ENCODE measurements at places on chromosomes 16 and 17.

GRCh38 chr16:48949636-48950035 is 332.0 kb downstream of the CBLN1 start:
- DNase-seq, result no peak

GRCh38 chr17:65785109-65785508 is 223.7 kb upstream of the AXIN2 start:
- no peak for DNase-seq

DNA sequence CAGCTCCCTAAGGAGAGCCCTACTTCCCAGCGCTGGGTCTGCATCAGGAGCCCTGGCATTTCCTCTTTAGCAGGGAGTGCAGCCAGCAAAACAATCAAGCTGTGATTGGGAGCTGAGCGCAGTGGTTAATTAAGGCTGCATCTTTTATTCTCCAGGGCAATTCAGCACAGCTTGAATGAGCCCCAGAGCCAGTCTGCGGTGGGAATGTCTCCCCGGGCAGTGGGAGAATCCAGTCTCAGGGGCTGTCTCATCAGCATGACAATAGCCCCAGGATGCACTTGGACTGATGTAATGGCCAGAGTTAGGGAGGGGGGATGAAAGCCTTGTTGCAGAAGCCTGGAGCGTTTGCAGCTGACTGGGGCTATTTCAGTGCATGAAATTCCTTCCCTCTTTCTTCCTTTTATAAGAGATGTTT is 292.6 kb upstream of the SOX9 start:
- no peak for DNase-seq

GRCh38 chr16:5595849-5596248 is 498.3 kb upstream of the EEF2KMT start:
- DNase-seq, result no peak

GRCh38 chr17:57530508-57530907 is 214.6 kb downstream of the CCDC182 start:
- no peak for DNase-seq

DNA sequence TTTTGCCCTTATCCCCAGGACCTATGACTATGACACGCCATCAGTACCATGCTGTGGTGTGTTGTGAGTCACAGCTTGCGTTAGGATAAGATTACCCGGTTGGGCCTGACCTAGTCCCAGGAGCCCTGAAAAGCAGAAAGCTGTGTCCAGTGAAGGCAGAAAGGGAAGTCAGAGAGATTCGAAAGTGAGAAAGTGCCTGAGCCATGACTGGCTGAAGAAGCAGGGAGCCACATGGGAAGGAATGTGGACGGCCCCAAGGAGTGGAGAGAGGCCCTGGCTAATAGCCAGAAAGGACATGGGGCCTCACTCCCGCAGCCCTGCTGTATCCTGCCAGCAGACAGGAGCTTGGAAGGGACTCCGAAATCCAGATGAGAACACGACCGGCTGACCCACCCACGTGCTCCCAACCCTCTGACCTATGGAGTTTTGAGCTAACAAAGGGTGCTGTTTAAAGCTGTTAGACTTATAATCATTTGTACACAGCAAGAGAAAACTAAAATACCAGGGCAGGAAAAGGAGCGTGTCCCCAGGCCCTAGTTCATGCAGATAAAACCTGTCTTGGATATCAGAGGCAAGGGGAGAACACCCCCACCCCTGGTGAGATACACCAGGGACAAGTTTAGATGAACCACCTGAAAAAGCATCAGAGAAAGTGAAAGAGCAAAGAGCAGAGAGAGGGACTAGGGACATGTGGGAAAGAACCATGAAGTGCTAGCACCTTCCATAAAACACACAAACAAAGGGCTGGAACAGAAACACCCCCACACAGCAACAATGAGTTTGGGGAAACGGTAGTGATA is 115.3 kb downstream of the SLC39A11 start:
- DNase-seq, result no peak

DNA sequence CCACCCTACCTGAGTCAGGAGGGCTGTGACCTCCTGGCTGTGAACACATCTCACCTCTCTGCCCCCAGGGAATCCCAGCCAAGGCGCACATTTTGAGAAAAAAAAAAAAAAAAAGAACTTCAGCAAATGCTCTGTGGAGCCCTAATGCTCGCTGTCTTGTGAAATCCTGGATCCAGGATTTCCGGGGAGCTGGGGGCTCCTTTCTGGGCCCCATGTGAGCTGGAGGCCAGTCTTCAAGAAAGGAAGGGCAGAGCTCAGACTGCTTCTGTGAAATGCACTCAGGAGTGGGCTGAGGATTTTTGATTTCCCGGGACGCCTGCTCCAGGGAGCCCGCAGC is 36.0 kb upstream of the EMP2 start:
- DNase-seq, result no peak

DNA sequence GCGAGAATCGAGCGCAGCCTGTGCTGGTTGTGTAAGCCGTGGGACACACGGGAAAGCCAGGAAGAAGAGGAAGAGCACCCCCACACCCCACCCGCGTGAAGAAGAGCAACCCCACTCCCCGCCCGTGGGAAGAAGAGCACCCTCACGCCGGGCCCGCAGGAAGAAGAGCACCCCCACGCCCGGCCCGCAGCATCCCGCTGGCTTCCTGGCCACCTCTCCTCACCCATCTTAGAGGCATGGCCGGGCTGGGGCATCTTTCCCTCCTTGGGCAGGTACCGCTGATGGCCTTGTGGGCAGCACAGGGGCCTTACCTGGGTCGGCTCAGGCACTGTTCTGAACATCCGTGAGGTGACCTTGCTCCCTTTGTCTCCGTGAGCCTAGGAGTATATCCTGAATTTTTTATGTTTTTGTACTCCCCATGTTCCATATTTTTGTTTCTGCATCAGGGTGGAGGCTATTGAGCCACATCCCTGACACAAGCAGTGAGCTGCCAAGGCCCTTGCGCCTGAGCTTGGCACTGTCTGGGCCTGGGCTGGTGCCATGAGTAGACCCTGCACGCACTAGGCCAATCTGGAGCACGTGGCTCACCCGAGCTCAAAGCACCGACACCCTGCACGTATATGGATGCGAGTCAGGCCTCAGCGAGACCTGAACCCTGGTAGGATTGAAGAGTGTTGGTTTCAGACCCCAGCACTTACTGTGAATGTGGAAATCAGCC is 71.4 kb upstream of the KCTD5 start:
- DNase-seq, result no peak

DNA sequence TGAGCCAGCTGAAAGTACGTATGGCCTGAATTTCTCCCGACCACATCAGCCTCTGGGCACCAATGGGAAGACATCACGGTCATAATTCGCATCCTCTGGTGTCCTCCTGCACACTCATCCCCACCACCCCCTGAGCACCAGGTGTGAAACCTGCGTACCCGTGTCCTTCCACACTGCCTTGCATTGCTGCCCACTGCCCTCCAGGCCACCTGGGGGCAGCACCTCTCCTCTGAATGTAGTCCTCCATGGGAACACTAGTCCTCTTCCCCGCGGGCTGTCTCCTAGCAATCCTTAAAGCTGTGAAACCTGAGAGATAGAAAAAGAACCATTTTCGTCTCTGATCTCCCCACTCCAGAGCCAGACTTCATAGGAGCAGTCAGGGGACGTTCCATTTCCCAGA is 125.5 kb downstream of the ZNF18 start:
- DNase-seq, result no peak

- DNase-seq, result no peak
Observed at GRCh38 chr16:29714396-29714795, 31.4 kb downstream of the C16orf54 start.

GRCh38 chr17:76268015-76268749 is 3.0 kb downstream of the UBALD2 start:
- DNase-seq, result peak; percentile 65

DNA sequence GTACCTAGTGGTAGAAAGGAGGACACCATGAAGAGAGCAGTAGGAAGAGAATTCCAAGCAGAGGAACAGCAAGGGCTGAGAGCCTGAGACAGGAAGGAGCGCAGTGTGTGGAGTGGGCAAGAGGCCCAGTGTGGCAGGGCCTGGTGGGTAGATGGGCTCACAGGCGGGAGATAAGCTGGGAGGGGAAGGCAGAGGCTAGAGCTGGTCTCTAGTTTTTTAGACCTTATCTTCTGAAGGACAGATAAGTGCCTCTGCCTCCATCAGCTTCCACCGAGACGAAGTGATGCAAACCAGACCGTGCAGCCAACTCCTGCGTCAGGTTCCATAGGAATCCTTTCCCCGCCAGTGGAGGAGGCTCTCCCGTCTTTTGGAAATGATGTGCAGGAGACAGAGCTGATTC is 33.6 kb downstream of the CDH1 start:
- no peak for DNase-seq

- DNase-seq, result no peak
Observed at GRCh38 chr17:37820995-37821713, 76.3 kb upstream of the HNF1B start.

GRCh38 chr17:56707312-56708219 is 114.1 kb downstream of the NOG start:
- no peak for DNase-seq

GRCh38 chr16:72210555-72210954 is 38.6 kb upstream of the PMFBP1 start:
- DNase-seq, result no peak

DNA sequence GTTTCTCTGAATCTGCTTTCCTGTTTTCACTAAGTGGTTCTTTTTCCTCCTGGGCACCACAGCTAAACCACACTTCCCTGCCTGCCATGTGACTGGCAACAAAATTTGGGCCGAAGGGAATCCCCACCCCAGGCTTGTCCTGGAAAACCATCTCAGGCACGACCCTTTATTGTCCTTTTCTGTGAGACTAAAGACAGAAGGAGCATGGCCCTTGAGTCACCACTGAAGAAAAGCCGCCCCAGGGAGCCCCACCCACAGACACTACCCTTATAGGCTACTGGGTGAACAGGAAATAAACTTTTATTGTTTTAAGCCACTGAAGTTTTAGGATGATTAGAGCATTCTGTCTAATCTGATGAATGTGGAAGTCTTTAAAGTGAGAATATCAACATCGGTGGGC is 88.6 kb upstream of the BRD7 start:
- no peak for DNase-seq

GRCh38 chr17:82524540-82524939 is 5.0 kb downstream of the FOXK2 start:
- no peak for DNase-seq

- no peak for DNase-seq
Observed at GRCh38 chr16:78100112-78100467, 636 bp downstream of the WWOX start.

- DNase-seq, result no peak
Observed at GRCh38 chr16:5382484-5382883, 284.9 kb upstream of the EEF2KMT start.

GRCh38 chr17:43540821-43541674 is 5.1 kb downstream of the ETV4 start:
- DNase-seq, result no peak

DNA sequence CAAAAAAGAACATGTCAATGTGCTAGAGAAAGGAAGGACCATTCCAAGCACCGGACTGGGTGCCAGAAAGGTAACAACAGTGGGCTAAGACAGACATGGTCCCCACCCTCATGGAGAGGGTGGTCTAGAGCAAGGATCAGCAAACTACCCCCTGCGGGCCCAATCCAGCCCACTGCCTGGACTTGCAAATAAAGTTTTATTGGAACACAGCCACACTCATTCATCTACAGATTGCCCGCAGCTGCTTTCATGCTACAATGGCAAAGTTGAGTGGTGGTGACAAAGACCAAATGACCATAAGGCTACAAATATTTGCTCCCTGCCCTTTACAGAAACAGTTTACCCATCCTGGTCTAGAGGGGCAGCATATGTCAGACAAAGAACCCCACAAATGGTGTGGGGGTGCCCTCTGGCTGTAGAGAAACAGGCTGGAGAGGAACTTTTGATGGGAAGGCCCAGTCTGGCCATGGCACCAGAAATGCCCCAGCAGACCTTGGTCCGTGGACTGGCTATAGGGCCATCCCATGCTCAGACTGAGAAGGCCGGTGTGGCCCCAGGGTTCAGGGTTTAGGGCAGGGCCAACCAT is 15.2 kb downstream of the CDH5 start:
- no peak for DNase-seq

DNA sequence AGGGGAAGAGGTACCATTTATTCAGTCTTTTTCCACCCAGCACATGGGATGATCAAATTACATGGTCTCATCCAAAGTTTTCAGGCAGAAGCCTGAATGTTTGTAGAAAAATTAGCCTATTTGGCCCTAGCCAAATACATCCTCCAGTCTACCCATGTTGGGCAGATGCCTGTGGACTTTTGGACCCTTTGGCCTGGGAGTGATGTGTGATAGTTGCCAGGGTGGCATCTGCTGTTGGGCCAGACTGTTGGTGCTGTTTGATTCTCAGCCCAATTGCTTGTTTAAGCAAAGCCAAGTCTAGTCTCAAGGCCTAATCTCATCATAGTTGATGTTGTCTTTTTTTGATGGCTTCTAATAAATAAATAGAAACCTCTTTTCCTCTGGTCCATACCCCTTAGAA is 419.0 kb downstream of the CDH13 start:
- DNase-seq, result no peak

DNA sequence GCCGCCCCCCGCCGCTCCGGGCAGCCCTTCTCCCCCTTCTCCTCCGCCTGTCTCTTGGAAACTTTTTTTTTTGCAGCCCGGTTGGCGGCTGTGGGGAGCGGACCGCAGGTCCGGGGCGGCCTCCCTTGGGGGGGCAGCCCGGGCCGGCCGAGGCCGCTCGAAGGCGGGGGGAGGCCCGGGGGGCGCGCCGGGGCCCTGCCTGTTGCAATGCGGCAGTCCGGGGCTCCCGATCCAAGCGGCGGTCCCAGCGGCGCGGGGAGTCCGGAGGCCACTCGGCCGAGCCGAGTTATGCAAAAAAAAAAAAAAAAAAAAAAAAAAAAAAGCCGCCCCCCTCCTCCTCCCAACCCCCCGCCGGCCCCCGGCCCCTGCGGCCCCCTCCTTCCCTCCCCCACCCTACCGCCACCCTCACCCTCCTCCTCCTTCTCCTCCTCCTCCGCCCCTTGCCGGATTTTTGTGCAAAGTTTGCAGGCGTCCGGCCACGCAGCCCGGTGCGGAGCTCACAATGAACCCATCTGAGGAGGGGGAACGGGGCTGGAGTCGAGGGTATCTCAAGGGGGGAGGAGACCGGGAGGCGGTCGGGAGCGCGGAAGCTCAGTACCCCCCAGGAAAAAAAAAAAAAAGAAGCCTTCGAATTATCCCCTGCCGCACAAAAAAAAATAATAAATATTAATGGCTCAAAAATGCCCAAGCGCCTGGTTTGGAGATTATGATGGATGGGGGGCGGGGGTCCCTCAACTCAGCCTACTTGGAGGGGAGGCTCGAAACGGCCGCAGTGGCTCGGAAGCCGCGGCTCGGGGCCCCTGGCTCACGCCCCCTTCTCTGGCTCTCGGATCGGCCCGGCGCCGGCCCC is at the start of gene ZNF423:
ZNF423 (minus strand) TSS at position 291 of the 850 bp plus-strand sequence. CDS start 338 bp downstream, outside the sequence.
- DNase-seq, result no peak

DNA sequence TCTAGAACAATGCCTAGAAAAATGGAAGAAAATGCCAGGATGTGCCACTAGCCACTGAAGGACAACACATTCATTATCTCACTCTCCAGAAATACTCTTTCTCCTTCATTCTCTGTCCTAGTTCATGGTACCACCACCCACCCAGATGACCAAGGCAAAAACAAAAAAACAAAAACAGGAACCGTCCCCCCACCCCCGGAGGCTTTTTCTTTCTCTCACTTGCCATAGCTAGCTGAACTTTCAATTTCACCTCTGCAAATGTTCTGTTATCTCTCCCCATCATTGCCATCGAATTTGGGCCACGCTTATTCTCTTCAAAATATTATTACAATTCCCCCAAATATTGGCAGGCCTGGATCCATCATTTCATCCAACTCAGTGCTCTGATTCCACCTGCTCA is 49.0 kb downstream of the SOX9 start:
- no peak for DNase-seq

GRCh38 chr16:64648282-64648681 is 473.6 kb downstream of the CDH11 start:
- no peak for DNase-seq

Measured in stimulated activated CD4-positive, alpha-beta T cell treated with anti-CD3 and anti-CD28 coated beads, Interleukin-4, amount 100 ng/mL, for 4 hours (primary cell).